Mucosa of descending colon (tissue), 3 donors: ENCODE measurements at places on chromosomes 16 and 17. TPM values are rescaled to one million over a fixed set of nuclear protein-coding genes. Genes with fewer than 3 reads are reported as not detected.

GNG13 gene
- total RNA-seq, result 0.31 TPM

KRT25 gene
- total RNA-seq, result not detected

DNA sequence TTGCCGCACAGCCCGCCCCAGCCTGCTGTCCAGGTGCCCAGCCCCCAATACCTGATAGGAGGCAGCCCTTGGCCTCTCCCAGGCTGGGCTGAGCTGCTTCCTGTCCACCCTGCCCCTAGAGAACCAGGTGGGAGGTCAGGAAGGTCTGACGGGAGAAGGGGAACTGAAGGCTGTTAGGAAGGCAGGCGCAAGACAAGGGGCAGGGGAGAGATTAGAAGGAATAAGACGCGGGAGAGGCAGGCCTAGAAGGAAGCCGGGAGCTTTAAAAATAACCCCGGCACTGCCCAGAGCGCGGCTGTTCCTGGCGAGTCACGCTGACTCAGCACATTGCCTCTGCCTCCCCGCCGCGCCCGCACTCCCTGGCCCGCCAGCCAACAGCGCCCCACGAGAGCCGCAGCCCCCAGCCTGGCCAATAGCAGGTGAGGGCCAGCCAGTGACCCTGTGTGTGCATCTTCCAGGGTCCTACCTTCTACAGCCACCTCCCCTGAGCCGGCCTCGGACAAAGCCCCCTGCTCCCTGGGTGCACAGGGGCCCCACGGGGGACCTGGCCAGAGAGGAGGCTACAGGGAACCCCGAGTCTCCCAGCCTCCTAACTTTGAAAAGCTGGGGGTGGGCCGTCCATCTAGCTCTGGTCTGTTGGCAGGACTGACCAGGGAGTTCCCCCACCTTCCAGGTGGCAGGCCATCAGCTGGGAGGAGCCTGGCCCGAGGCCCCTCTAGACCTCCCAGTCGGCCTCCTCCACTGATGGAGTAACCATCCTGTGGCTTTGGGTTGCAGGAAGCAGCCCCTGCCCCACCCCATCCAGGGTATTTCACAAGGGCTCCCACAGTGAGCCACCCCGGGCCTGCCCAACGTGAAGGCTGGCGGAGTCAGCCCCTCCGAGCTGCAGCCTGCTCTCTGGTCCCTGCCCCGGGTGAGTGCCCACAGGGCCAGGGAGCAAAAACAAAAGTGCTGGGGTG, 4.0 kb downstream of the MAFG start:
- DNase-seq, result peak; percentile 86

GRCh38 chr16:80046848-80047247, 446.3 kb upstream of the MAF start:
- DNase-seq, result no peak

DNA sequence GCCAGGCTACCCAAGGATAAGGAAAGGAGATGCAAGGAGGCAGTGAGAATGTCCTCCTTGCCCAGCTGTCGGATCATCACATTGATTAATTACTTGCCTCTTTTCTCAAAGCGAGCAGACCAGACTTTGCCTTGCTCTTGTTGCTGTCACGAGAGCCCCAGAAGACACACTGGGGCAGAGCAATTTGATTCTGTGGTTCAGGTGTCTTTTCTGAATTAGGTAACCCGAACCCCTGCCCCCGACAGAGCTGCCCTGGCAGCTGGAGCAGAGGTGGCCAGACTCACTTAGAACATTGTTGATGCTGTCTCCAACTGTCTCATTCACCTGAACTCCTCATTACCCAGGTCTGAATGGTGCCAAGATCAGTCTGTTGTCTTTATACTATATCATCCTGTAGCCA, 34.3 kb downstream of the VAT1L start:
- DNase-seq, result no peak

DNA sequence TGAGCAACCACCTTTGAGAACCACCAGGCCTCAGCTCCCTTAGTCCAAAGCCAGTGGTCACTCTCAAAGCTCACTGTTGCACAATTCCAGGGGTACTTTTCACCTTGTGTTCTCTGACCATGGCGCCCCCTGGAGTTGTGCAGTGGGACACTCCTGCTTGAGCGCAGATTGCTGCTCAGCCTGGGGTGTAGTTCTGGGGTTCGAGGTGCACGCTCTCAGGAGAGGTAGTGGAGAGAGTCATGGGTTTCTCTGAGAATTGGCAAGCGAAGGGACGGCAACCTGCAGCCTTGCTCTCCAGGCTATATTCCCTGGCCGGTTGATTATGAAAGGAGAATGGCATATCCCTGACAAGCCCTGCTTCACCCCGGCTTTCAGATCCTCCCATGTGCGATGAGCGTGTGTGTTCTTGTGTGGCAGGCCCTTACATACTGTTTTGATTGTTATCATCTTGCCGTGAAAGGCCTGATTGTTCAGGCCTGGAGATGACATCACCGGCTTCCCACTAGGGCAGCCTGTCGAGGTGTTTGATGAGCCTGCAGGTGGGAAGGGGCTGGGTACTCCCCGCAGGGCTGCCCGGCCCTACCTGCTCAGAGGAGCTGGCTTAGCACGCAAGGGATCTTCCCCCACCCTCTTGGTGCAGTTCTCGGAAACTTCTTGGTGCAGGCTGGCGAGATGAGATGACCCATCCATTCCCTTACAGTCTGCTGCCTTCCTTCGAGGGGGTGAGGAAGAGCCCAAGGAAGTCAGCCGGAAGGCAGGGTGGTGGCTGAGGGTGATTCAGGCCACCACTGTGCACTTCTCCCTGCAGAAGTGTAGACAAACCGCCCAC, 431.2 kb downstream of the SLC39A11 start:
- DNase-seq, result no peak
